ENCODE measurements at places on chromosomes 5 and 9.

- H3K4me1 ChIP-seq: no peaks in the 10 kb centered on the region
- no peak overlapping the region for H3K4me3 ChIP-seq
- peaks cover 16% of the 10 kb centered on the region for H3K27me3 ChIP-seq
Measured at GRCh38 chr5:1918488-1919208, 35.9 kb upstream of the IRX4 start.

- H3K27me3 ChIP-seq: no peaks in the 10 kb centered on the region
- no peak for DNase-seq
- H3K36me3 ChIP-seq: no peaks in the 10 kb centered on the region
- H3K4me3 ChIP-seq: no peak overlapping the region
- no peaks in the 10 kb centered on the region for H3K4me1 ChIP-seq
Measured at GRCh38 chr9:107698779-107699178, 209.2 kb upstream of the KLF4 start.

GRCh38 chr5:61177070-61177469 lies 14.8 kb upstream of the SMIM15 start:
- H3K27ac ChIP-seq: no peak overlapping the region
- H3K27me3 ChIP-seq: no peaks in the 10 kb centered on the region
- H3K4me1 ChIP-seq: no peaks in the 10 kb centered on the region
- no peak overlapping the region for H3K4me3 ChIP-seq
- H3K36me3 ChIP-seq: no peaks in the 10 kb centered on the region
- DNase-seq: no peak

DNA sequence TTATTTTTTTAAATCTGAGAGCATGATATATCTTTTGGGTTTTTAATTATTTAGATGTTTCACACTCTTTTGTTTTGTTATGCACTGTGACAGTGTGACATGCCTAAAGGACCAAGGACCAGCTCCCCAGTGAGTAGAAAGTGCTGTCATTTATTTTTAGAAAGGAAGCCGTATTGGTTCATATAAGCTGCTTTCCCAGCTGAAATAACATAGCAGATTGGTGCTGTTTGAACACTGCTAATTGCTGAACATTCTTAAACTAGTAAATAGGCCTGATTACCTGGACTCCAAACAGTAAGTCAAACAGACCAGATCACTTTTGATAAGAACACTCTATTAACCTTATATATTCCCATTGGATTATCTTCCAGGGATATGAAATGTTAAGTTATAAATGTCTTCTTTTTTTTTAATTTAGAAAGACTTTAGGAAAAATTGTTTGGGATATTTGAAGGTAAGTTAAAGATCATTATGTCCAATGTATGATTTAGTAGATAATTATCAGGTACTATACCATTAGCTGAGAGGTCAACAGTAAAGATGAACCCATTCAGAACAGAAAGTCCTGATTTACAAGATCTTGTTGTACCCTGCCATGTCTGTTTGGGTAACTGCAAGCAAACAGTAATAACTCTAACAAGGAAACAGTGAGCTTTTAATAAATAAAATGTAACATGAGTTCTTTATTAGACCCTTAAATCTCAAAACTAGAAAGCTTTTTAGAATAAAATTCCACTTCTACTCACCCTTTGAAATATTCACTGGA lies 27.8 kb upstream of the ELL2 start:
- DNase-seq: no peak
- H3K36me3 ChIP-seq: no peaks in the 10 kb centered on the region
- no peak overlapping the region for H3K4me3 ChIP-seq
- H3K27ac ChIP-seq: no peak overlapping the region
- no peaks in the 10 kb centered on the region for H3K27me3 ChIP-seq

GRCh38 chr5:73812457-73812856 lies 186.5 kb downstream of the ARHGEF28 start:
- no peaks in the 10 kb centered on the region for H3K27me3 ChIP-seq
- H3K36me3 ChIP-seq: no peaks in the 10 kb centered on the region
- DNase-seq: no peak
- H3K4me1 ChIP-seq: no peaks in the 10 kb centered on the region

GRCh38 chr5:88245241-88245892 lies 23.3 kb downstream of the TMEM161B start:
- H3K4me1 ChIP-seq: no peaks in the 10 kb centered on the region
- H3K4me3 ChIP-seq: no peak overlapping the region
- no peaks in the 10 kb centered on the region for H3K36me3 ChIP-seq
- no peak for DNase-seq
- H3K27me3 ChIP-seq: no peaks in the 10 kb centered on the region

DNA sequence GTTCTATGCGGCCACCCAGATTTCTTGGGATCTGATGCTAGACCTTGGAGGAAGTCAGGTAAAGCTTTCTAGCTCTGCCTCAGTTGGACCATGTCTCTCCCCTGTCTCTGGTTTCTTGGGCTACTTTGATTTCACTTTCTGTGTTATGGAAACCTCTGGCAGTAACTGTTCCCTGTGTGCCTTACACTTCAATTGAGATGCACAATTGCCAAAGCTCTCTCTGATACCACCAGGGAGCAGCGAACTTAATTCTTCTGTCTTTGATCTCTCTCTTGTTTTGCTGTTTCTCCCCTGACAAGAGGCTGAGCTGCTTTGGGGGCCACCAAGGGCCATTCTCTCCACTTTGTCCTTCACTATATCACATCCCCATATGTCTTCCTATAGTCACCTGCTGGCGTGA lies 61.4 kb downstream of the PGM5 start:
- no peaks in the 10 kb centered on the region for H3K36me3 ChIP-seq
- H3K4me1 ChIP-seq: peaks cover 45% of the 10 kb centered on the region
- no peak for DNase-seq
- no peaks in the 10 kb centered on the region for H3K27me3 ChIP-seq
- H3K4me3 ChIP-seq: no peak overlapping the region
- H3K27ac ChIP-seq: peak overlapping the region; percentile 59

- H3K27me3 ChIP-seq: no peaks in the 10 kb centered on the region
- DNase-seq: no peak
- no peak overlapping the region for H3K27ac ChIP-seq
- H3K4me1 ChIP-seq: no peaks in the 10 kb centered on the region
Measured at GRCh38 chr5:119630752-119631440, 1.5 kb downstream of the FAM170A start.

GRCh38 chr5:115884704-115885103 lies 43.0 kb downstream of the AP3S1 start:
- DNase-seq: no peak
- H3K4me1 ChIP-seq: no peaks in the 10 kb centered on the region
- no peak overlapping the region for H3K27ac ChIP-seq
- H3K36me3 ChIP-seq: peaks cover 14% of the 10 kb centered on the region
- no peaks in the 10 kb centered on the region for H3K27me3 ChIP-seq

- no peaks in the 10 kb centered on the region for H3K36me3 ChIP-seq
- no peaks in the 10 kb centered on the region for H3K27me3 ChIP-seq
Measured at GRCh38 chr5:167143716-167144115, 1147.7 kb upstream of the WWC1 start.

- H3K36me3 ChIP-seq: peaks cover 9% of the 10 kb centered on the region
- H3K4me1 ChIP-seq: no peaks in the 10 kb centered on the region
- H3K27ac ChIP-seq: no peak overlapping the region
- no peaks in the 10 kb centered on the region for H3K27me3 ChIP-seq
- no peak for DNase-seq
Measured at GRCh38 chr5:98904780-98905179, 24.0 kb downstream of the CHD1 start.

DNA sequence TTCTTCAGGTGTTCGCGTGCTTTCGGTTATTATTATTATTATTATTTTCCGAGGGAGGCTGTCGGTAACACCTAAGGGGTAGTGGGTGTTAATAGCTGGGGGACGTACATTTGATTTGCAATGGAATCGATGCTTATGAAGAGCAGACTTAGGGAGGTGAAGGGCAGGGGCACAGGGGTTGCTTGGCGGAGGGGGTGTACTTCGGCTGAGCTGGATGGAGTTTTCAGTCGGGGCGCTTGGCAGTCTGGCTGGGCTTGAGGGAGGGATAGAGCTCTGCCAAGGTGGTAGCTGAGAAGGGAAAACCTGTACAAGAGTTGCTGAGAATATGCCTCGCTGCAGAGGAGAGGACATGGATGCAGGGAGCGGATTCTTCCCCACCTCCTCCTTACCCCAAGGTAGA lies 617 bp upstream of the PTPRD start:
- H3K27me3 ChIP-seq: no peaks in the 10 kb centered on the region
- H3K4me1 ChIP-seq: peaks cover 14% of the 10 kb centered on the region
- H3K4me3 ChIP-seq: peak overlapping the region; percentile 51
- no peak overlapping the region for H3K27ac ChIP-seq

- H3K27me3 ChIP-seq: no peaks in the 10 kb centered on the region
- no peak overlapping the region for H3K27ac ChIP-seq
- no peak for DNase-seq
Measured at GRCh38 chr5:158212917-158213316, 354.0 kb upstream of the CLINT1 start.

DNA sequence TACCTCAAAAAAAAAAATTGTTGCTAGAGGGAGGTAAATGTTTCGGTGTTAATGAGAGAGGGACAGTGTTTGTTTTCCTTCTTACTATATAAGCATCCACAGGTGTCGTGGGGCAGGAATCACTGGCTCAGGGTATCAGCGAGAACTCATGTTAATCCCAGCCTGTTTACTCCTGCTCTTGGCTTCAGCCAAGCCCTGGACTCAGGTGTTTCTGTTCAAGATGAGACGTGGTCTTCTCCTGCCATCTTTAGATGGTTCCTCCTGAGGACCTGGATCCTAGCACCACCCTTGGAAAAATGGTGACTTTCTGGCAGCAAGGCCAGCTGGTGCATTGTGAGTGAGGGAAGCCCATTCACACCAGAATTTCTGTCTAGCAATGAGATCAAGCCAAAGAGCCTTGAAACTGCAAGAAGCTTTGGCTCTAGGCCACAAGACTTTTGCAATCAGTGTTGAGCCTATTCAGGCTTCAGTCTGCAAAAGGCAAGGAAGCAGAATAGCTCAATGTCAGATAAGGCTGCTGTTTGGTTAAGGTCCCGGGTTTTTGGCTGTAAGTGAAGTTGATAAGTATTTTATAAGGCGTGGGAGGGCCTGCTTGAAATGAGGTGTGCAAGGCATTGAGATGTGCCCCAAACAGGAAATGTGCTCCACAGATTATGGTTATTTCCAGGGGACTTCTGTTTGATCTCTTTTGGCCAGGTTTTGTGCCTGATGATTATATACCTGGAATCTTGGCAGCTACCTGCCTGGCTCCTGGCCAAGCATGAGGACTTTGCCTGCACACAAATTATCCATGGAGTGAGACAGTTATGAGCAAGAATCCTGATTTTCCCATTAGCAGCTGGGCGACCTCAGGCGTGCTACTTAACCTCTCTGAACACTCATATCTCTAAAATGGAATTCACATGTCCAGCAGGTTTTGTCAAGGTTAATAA lies 99.8 kb downstream of the TENT4A start:
- H3K36me3 ChIP-seq: no peaks in the 10 kb centered on the region
- no peak overlapping the region for H3K4me3 ChIP-seq
- H3K27me3 ChIP-seq: no peaks in the 10 kb centered on the region
- DNase-seq: no peak
- H3K4me1 ChIP-seq: no peaks in the 10 kb centered on the region

DNA sequence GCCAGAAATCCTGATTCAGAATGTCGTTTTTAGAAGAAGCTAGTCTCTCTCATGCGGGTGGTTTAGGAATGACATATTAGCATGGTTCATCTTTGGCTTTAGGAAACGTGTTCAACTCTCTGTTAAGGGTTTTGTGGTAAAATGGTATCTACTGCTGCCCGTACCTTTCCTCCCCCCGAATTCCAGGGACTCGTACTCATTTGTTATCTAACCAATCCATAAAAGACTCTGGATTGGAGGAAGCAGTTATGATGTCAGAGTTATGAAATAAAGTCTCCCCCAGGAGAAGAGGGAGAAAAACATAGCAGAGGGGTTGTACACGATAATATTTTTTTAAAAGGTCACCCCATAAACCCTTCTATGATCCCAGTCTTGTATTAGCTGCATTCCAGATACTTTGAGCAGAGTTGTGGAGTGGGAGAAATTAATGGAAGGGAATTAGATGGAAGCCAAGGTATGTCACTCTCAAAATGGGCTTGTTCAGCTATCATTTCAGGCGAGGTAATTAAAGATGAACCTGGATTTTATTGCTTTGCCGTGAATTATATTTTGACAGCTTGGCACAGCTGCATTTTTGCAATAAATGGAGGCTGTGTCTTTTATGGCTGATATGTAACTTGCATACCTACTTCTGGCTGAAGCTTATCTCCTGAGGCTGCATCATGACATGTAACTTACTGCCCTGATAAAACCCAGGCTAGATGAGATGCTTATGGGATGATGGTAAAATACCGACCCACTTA lies 31.3 kb downstream of the RAI14 start:
- H3K4me3 ChIP-seq: no peak overlapping the region
- no peaks in the 10 kb centered on the region for H3K27me3 ChIP-seq
- H3K4me1 ChIP-seq: no peaks in the 10 kb centered on the region
- no peaks in the 10 kb centered on the region for H3K36me3 ChIP-seq

DNA sequence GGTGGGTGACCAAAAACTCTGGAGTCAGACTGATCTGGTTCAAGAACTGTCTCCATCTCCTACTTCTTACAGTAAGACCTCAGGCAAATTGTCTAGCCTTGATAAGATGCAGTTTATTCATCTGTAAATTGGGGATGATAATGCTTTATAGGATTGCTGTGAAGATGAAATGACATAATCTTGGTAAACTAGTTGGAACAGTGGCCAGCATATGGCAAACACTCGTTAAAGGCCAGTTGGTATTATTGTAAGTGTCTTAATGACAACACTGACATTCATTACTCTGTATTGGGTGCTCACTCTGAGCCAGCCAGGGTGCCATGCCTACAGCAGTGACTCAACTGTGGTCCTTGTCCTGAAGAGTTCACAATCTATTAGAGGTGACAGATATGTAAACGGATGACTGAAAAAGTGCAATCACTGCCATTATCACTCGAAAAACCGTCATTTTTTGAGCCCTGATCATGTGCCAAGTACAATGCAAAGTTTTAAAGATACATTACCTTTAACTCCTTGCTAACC lies 84.9 kb upstream of the HSPA9 start:
- H3K4me1 ChIP-seq: peaks cover 10% of the 10 kb centered on the region
- DNase-seq: no peak
- H3K27me3 ChIP-seq: no peaks in the 10 kb centered on the region

DNA sequence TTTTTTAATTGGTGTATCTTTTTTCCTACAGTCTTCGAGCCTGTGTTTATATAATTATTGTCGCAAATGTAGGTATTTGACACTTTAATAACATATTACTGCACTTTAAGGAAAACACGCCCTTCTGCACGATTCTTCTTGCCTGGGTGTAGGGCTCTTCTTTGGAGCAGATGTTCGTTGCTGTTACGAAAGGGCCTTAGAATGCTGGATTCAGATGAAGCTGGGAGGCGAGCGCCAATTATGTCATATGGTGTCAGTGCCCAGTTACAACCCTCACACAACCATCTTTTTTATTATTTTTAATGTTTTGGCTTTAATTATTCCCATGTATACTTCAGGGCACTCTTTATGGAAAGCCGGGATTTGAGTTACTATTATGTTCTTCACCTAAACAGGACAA lies 553.0 kb downstream of the EBF1 start:
- no peak overlapping the region for H3K4me3 ChIP-seq
- H3K4me1 ChIP-seq: no peaks in the 10 kb centered on the region
- no peaks in the 10 kb centered on the region for H3K27me3 ChIP-seq
- H3K27ac ChIP-seq: no peak overlapping the region

GRCh38 chr5:32027717-32028458 lies 146.2 kb downstream of the GOLPH3 start:
- H3K36me3 ChIP-seq: no peaks in the 10 kb centered on the region
- H3K4me3 ChIP-seq: no peak overlapping the region
- peak overlapping the region; percentile 59 for H3K27ac ChIP-seq
- peaks cover 7% of the 10 kb centered on the region for H3K4me1 ChIP-seq
- no peaks in the 10 kb centered on the region for H3K27me3 ChIP-seq
- peak; percentile 88 for DNase-seq
